ENCODE measurements at places on chromosomes 7 and 10. TPM values are rescaled to one million over a fixed set of nuclear protein-coding genes. Genes with fewer than 3 reads are reported as not detected.

CPXM2 gene
- total RNA-seq: 4.5 TPM

EPO gene
- total RNA-seq: not detected

WNT2 gene
- total RNA-seq: 0.14 TPM

METTL27 gene
- total RNA-seq: 0.44 TPM

RELN gene
- 0.44 TPM for total RNA-seq

TRIM50 gene
- 0.33 TPM for total RNA-seq

CYP3A4 gene
- total RNA-seq: not detected

LIPK gene
- total RNA-seq: not detected

MKI67 gene
- 1.2 TPM for total RNA-seq

Data from left ventricle myocardium inferior (tissue), 1 donor.